ENCODE measurements at places on chromosomes 6 and 20.
A peak's percentile ranks its signal among the peaks of the same experiment; 100 is the strongest.

GRCh38 chr20:45087097-45087790 lies 13.7 kb downstream of the KCNS1 start:
- DNase-seq = no peak

DNA sequence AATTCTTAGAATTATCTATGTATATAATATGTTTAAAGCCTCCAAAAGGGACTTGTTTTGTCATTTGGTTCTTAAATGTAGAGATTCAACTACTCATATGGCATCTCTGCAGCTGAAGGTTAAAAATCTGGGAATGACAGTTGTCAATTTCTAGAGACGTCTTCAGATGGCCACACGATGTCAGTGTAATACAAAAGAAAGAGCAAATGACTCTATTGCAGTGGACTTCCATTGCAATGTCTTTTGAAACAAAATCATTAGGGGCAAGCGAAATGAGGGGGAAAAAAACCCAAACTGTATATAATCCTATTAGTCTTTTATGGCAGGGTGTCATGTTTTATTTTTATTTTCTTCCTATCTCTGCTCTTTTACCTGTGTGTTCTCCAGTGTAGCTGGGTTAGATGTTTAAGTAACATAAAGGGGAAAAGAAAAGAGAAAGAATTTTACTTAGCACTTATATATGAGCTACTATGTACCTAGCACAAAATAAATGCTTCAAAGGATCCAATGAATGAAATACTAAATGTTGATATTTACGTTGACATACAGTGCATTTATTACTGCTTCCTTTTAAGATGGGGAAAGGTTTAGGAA lies 26.2 kb downstream of the CCN2 start:
- DNase-seq = peak; percentile 72

GRCh38 chr6:152701081-152701862 lies 3.6 kb downstream of the MYCT1 start:
- DNase-seq = peak; percentile 66

DNA sequence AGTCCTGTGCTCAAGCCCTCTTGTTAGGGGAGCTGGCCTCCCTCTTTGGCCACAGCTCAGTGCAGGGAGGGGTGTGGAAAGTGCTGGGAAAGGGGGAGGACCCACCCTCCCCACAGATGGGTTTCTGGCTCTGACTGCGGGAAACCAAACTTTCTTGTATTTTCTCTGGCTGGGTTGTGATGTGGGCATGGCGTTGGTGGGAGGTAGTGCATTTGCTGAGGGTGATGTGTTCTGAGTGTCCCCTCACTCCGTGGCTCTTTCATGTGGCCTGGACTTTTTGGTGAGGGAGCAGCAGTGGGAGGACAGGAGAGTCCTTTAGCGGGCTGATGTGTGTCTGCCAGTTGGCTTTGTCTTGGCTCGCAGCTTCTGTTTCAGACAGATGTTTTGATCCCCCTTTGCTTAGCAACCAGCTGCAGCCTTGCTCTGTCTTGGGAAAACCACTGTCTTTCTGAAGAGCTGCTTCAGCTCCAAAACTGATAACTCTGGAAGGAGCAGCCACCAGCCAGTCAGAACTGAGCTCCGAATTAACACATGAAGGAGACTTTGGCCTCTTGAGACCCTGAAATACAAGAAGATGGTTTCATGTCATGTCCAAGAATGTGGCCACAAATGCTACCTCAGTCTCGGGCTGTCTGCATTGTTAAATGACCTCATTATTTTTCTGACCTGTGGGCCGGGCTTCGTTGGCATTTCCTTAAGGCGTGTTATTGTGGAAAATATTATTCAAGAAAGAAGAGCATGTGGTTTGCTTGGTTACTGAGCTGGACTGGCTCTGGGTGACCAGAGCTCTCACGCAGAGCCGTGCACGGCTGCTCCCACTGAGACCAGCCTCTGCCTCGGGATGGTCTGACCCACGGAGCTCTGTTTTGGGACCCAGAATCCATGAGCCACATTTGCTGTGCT lies 21.5 kb downstream of the SYNJ2 start:
- DNase-seq = peak; percentile 94

GRCh38 chr6:99604166-99605073 lies 2.2 kb upstream of the PRDM13 start:
- no peak for DNase-seq

GRCh38 chr20:37356387-37356786 lies 10.4 kb downstream of the SRC start:
- peak; percentile 45 for DNase-seq

- no peak for DNase-seq
Observed at GRCh38 chr20:51946586-51946985, 144.3 kb upstream of the SALL4 start.

DNA sequence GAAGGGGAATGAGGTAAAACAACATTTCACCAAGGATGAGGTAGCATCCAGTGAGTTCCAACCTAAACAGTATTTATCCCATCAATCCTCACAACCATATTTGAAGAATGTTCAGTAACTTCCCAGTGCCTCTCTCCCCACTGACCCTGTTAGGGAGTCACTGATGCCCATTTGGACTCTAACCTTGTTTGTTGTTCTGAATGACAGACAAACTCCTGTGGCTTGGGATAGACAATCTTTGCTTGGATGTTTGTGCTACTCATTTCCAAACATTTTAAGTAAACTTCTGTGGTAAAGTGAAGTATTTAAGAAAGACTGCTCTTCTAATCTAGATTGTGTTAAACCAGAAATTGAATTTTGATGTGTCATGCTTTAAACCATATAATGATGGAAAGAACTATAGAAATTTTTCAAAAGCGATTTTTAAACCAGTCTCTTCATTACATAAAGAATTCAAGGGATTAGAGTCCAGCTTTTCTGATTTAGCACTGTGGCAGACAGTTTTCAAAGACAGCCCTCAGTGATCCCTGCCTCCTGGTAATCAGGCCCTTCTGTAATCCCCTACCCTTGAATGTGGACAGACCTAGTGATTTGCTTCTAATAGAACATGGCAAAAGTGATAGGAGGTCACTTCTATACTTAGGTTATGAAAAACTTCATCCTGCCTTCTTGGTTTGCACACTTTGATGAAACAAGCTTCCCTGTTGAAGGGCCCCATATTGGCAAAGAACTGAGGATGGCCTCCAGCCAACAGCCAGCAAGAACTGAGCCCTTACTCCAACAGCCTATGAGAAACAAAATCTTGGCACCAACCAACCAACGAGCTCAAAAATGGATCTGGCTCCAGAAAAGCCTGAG lies 191.6 kb downstream of the DST start:
- DNase-seq = peak; percentile 22

DNA sequence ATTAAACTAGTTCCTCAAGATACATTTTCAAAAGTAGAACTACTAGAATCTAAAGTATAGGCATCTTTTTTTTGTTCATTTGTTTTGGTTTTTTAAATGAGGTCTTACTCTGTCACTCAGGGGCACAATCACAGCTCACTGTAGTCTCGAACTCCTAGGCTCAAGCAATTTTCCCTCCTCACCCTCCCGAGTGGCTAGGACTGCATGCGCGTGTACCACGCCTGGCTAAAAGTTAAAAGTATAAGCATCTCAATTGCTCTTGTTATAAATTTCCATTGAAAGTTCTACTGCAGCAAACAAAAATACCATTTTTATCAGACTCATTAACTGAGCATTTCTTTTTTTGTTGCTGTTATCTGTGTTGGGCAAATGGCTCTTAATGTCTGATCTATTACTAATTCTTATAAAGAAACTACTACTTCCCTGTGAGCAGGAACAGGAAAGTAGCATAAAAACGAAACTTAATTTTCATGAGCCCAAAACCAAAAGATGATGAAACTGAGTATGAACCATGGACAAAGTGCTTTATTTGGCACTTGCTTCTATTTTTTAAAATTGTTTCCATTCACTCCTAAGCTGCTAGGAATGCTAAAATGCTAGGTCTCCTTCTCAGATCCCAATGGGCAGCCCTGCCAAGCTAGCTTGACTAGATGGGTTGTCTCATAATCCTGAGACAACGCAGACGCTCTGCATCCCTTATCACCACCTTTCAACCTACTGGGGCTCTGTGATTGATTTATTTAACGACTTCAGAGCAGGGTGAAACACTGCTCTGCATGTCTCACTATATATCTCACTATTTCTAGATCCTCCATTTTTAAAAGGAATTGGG lies 36.9 kb downstream of the TRPC4AP start:
- DNase-seq = peak; percentile 44

DNA sequence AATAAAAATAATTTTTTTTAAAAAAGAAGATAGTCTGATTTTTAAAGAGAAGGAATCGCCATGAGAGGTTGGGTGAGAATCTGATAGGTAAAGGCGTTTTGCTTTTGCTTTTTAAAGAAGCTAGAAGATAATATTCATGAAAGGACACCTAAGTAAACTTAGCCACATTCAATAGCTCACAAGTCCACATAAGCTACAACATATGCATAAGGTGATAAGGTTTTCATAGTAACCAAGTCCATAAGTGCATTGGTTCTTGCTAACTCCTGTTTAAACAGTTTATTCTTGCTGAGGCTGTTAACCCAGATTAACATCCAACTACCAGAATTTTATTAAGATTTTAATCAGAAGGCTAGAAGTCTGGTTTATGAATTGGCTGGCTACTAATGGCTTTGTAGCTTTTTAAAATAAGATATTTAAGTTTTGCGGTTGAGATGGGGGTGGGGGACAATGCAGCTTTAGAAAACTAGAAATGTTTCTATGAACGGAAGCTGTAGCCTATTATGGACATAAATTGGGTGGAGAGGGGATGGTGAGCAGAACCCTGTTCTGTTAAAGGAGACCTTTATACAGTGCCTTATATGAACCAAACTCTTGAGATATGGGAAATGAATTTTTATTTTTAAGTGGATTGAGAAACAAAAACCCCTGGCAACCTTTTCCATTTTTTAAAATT lies 235.1 kb downstream of the ZFAND3 start:
- DNase-seq = no peak

DNA sequence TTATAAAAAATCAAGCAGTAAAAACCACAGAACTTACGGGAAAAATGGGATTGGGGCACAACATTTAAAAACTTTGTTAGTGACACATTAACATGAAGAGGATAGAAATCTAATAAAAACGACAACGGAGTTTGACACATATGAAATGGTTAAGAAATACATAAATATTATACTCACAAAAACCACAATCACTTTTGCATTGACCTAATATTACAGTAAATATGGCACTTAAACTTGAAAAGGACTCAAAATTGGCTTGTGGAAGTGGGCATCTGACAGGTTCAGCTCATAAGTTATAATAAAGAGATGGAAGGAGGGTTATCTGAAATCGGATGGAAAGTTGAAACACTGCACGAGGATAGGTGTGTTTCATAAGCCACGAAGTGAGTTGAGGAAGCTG lies 523.7 kb downstream of the TFAP2B start:
- no peak for DNase-seq

GRCh38 chr20:56409521-56409920 lies 2.5 kb upstream of the CASS4 start:
- DNase-seq = no peak

DNA sequence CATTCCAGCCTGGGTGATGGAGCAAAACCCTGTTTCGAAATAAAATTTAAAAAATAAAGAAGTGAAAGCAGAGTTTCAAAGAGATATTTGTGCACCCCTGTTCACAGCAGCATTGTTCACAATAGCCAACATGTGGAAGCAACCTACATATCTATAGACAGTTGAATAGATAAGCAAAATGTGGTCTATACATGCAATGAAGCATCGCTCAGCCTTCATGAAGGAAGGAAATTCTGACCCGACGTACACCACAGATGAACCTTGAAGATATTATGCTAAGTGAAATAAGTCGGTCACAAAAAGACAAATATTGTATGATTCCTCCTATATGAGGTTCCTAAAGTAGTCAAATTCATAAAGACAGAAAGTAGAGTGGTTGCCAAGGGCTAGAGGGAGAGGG lies 6.5 kb upstream of the NCOA6 start:
- DNase-seq = no peak

DNA sequence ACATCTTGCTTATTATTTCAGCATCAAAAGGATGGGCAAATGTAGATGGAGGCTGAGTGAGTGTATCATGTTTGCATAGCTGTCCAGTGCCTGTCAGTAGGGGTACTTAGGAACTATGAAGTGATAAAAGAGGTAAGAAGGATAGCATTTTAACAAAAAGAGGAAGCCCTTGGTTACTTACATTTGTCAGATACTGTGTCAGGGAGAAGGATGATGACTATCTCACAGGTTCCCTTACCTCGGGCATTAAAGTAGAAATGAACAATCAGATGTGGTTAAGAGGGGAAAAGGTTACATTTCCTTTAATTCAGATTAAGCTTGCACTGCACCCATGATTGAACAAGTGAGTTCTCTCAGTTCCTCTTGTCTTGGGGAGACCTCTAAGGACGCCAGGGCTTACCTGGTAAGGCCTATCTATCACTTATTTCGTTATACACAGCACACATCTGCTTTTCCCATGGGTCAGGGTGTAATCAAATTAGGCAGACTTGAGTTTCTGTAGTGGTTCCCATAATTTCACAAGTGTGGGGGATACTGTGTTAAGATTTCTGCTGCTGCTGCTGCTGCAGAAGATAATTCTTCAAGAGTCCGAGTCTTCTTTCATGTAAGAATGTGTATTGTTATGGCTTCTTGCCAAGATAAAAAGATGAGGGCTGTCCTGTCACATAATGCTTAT lies 4.5 kb downstream of the FOXO3 start:
- no peak for DNase-seq

GRCh38 chr6:137921823-137922222 lies 54.8 kb downstream of the TNFAIP3 start:
- DNase-seq = no peak

DNA sequence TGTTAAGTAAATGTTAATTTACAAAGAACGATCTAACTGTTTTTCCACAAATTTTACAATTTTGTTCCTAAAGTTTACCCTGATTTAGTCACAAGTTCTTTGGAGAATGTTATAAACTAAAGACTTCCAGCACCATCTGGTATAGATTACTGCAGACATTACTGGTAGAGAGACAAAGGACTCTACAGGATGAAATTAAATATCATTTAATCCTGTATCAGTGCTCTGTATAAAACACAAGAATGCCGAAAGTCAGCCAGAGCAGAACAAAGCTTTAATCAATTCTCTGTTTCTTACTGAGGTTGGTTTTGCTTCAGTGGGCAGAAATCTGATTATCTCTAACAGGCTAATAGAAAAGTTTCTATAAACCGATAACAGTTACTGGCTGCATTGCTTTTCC lies 763.6 kb downstream of the TENT5A start:
- peak; percentile 10 for DNase-seq

DNA sequence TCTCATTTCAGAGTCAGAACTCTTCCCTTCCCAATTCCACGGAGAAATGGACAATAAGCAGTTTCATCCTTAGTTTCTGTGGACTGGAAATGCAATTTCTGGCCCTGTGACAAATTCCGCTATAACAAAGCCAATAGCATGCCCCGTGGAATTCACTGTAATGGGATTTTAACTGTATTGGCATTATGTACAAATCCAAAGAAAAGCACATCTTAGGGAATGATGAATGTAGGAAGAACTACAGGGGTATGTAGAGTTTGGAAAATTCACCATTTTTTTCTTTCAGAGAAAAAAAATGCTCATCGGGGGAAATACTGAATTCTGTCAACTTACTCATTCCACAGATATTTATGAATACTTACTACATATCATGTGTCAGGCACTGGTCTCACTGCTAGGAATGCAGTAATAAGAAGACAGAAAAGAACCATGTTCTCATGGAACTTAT lies 43.5 kb downstream of the KIF6 start:
- DNase-seq = peak; percentile 84

GRCh38 chr20:5001174-5002076 lies at the start of gene SLC23A2:
SLC23A2 (minus strand) TSS chr20:5001510; CDS start chr20:4932562, 68,948 bp downstream.
- DNase-seq = peak; percentile 42
